Activated naive CD4-positive, alpha-beta T cell treated with anti-CD3 and anti-CD28 coated beads, Interleukin-2, amount 50 U/mL, for 16 hours (primary cell): ENCODE measurements at places on chromosomes 12 and 14.

DNA sequence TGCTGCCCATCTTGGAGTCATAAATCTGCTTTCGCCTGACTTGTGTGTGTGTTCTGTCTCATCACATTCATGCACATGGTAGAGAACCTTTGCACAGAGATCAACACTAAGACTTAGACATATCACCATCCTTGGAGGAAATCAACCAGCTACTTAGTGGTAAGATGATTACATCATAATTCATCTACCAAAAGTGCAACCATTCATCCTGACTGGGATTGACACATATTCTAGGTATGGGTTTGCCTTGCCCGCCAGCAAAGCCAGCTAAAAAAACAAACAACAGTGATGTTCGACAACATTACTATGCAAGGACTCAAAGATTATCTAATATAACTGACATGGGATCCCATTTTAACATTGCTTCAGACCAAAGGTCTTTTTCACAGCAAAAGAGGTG, 228.7 kb downstream of the NUAK1 start:
- no peak for DNase-seq

GRCh38 chr12:53964315-53964713, 8.6 kb upstream of the HOXC11 start:
- no peak for DNase-seq

- no peak for DNase-seq
These were observed 229.2 kb downstream of the NRXN3 start for GRCh38 chr14:78399316-78399889.

DNA sequence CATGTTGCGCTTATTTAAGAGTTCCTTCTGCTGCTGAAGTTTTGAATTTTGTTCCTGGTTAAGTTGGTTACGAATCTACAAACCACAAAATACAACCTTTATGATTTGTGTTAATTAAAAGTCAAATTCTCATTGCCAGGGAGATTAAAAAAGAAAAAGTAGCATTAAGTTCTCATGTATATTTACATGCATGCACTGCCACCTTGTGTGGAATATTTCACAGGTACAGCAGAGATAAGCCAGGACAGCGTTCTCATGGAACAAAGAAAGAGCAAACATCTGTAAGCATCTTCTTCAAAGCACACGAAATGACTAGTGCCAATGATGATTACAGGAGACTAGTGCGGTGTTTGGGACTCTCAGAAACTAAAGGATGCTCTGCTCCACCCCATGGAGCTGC, 34.2 kb downstream of the ZFYVE21 start:
- DNase-seq, result no peak

DNA sequence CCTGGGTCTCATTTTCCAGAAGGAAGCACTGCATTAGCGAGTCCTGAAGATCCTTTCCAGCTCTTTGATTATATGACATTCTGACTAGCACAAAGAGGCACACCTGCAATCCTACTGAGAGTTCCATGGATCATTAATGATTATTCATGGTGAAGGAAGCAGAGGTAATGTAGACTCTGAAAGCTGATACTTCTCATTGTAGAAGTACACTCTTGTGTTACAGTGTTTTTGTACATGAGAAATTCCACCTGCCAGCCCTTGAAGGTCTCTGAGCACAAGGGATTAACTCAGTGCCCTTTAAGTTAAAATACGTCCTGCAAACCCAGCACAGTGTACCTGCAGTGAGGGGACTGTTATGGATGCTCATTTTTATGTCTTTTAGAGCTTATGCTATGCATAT, 558.8 kb upstream of the FBXO33 start:
- no peak for DNase-seq

GRCh38 chr12:98471085-98471484, 44.3 kb upstream of the TMPO start:
- DNase-seq, result no peak

- DNase-seq, result no peak
These were observed 553 bp upstream of the DAZAP2 start for GRCh38 chr12:51238037-51238509.

DNA sequence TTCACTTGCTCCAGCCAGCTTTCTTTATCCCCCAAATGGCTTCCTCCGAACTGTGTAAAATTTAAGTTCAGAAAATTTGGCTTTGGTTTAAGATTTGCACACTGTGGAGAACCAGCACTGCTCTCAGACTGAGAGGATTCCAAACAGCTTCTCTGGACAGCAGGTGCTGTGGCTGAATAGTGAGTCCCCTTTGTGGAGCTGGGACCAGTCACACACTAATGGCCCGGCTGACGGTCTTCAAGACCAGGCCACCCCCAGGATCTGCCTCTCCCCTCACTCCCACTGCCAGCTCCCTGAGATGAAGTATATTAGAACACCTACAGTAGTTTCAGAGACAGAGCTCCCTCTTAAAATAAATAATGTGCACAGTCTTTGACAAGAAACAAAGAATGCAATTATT, 267.3 kb downstream of the BCAT1 start:
- DNase-seq, result no peak

- DNase-seq, result peak; percentile 36
These were observed 44.6 kb downstream of the SFSWAP start for GRCh38 chr12:131755305-131756113.

DNA sequence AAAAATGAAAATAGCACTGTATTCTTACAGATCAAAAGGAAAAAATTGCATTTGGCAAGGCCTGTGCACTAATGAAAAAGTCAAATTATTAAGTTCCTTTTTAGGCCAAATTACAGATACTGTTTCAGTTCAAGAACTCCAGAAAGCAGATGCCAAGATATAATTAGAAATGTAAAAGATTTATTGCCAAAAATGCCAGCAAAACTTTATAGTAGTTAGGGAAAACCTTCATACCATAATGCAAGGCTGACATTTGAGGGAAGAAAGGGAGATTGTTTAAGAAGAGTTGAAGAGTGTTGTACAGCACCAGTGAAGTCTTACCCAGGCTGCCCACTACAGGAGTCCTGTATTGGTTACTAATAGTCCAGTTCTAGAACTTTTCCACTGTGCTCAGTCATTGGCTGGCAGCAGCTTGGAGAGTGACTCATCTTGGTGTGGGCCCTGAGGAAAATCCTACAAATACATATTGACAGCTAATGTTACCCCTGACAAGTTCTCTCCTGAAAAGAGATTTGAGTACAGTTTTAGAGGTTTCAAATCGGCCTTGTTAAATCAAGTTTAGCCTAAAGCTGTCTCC, 600.4 kb downstream of the C12orf50 start:
- no peak for DNase-seq

GRCh38 chr12:65532162-65532561, 253.7 kb downstream of the MSRB3 start:
- no peak for DNase-seq

- no peak for DNase-seq
These were observed 18.0 kb upstream of the APPL2 start for GRCh38 chr12:105253866-105254513.

DNA sequence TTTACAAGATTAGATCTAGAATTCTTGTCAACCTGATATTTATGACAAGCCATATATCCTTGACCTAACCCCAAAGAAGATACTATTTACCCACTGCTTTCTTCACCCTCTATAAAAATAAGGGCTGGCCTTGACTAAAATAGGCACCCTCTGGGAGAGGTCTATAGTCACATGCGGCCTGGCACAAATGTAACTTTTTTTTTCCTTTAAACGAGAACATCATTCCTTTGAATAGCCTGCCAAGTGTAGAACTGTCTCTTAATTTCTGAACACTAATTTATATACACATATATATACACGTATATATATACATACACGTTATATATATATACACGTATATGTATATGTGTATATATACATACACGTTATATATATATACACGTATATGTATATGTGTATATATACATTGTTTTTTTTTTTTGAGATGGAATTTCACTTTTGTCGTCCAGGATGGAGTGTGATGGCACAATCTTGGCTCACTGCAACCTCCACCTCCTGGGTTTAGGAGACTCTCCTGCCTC, 18.6 kb downstream of the PPTC7 start:
- DNase-seq, result no peak

- DNase-seq, result no peak
These were observed 156.8 kb downstream of the KCNA5 start for GRCh38 chr12:5200278-5201087.

DNA sequence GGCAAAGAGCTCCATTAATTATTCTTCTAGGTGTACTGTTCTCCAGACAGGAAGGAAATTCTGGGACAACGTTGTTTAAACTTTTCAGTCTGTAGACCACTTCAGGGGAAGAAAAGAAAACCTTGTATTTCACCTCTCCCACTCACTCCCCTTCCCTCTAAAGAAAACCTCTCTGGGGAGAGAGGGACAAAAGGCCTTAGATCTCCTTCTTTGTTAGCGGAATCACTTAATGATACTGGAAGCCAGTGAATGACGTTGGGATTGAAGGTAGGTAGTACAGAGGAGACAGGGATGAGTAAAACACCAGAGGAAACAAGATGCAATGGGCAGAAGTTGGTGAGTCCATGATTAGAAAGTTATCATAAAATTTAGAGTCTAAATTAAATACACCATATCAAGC, 38.7 kb upstream of the SGPP1 start:
- no peak for DNase-seq

GRCh38 chr12:95213119-95213518, 4.1 kb downstream of the FGD6 start:
- DNase-seq, result no peak

- no peak for DNase-seq
These were observed 293.0 kb downstream of the SSPN start for GRCh38 chr12:26488351-26488750.

DNA sequence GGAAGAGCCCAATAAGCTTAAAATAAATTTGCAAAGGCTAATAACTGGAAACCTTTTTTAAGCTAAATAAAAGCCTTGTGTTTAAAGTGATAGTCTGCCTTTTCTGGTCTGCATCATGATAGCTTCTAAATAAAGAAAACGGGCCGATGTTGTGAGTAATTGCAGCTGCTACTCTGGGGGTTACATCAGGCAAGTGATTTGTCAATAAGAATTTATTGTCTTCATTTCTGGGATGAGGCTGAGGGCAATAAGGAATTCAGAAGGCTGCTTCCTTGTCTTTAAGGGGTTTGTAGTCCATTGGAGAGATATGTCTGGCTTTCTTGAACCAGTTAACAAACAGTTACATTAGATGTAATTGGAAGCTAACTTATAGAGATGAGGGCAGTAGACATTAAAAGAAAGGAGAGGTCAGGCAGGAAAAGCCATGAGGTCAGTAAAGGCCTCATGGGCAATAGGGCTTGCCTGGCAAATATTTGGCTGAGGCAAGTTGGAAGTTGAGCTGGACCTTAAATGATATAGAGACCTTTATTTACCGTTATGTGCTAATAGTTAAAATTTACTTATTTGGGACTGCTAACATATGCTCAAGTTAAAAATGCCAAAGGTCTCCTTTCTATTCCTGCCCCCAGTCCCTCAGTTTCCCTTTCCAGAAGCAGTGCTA, 85.0 kb downstream of the CRADD start:
- no peak for DNase-seq

DNA sequence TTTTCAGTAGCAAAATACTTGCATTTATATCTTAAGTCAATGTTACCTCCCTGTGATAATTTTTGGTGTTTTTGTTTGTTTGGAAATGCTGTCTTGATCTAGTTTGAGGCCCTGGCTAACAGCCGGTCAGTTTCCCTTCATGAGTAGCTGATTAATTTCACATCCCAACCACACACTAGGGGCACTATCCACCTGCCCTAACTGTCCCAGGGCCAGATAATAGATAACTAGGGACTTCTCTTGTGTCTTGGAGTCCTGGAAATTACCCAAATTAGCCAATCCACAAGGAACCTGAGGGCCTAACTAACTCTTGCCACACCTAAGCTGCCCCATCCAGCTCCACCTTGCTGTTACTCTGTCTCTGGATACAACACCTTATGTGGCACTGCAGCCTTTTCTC, 399.9 kb downstream of the FOXG1 start:
- DNase-seq, result no peak

- no peak for DNase-seq
These were observed 14.1 kb upstream of the GALNT9 start for GRCh38 chr12:132343294-132344004.

DNA sequence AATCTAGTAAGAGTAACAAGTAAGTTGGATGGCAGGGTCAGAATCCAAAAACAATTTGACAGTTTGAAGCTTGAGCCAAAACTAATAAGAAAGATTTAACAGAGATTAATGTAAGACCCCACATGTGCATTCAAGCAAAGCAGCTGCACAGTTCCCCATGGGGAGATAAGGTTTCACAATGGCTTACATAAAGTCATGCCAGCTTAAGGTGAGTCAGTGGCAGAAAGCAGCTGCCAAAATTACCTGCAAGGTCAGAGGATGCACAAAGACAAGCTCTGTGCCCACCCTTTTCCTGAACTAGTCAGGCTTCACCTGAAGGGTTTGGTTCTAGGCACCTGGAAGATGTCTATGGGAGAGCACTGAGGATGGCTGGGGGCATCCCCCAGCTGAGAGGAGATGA, 36.6 kb upstream of the KRT77 start:
- DNase-seq, result no peak

DNA sequence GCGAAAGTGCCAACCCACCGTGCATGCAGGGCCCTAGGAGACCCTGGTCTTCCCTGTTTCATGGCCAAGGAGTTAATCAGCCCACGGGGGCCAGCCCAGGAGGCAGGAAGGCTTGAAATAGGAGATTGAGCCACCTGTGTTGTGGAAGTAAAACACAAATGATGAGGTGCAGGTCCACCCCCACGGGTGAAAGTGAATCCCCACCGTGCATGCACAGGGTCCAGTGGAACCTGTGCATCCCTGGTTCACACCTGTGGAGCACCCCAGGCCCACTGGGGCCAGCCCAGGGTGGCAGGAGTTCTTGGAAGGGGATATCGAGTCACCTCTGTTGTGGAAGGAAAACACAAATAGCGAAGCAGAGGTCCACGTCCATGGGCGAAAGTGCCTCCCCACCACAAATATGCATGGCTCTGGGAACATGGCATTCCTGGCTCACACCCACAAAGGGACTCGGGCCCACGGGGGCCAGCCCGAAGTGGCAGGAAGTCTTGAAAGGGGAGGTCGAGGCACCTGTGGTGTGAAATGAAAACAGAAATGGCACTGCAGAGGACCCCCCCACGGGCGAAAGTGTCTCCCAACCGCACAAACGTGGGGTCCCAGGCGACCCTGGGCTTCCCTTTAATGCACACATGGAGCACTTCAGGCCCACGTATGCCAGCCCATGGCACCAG, 381.5 kb downstream of the ALG10 start:
- DNase-seq, result peak; percentile 6

- DNase-seq, result peak; percentile 51
These were observed 68.7 kb downstream of the NIN start for GRCh38 chr14:50762001-50762930.
